Esophagus squamous epithelium (tissue), 5 donors: ENCODE measurements at places on chromosomes 16 and 17. TPM values are rescaled to one million over a fixed set of nuclear protein-coding genes. Genes with fewer than 3 reads are reported as not detected.

Gene AFMID
- total RNA-seq, result 28.9 TPM

Gene MMP28
- total RNA-seq, result 29.1 TPM

Gene SHCBP1
- 1.9 TPM for total RNA-seq

Gene C16orf86
- 1.1 TPM for total RNA-seq

GRCh38 chr16:69926241-69926640 is 24.9 kb upstream of the CLEC18A start:
- no peak for DNase-seq

Gene KRTAP4-6
- not detected for total RNA-seq

DNA sequence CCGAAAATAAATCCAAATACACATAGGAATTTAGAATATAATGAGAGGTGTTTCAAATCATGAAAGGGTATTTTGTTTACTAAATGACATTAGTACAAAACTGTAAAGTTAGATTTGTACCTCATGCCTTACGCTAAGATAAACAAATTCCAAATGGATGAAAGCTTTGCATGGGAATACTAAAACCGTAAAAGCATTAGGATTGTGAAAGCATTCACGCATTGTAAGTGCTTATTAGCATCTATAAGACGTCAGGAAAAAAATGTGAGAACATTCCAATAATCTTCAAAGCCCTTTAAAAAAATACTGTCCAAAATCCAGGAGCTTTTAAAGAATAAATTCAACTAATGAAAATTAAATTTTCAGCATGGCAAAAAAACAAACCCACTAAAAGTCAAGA is 24.8 kb upstream of the ALOX15 start:
- DNase-seq, result no peak

GRCh38 chr16:86709902-86710601 is 131.7 kb downstream of the FOXL1 start:
- no peak for DNase-seq

Gene RASD1
- 1.1 TPM for total RNA-seq

GRCh38 chr17:2366747-2367494 is 29.6 kb downstream of the SGSM2 start:
- no peak for DNase-seq

Gene KRT222
- 0.79 TPM for total RNA-seq

DNA sequence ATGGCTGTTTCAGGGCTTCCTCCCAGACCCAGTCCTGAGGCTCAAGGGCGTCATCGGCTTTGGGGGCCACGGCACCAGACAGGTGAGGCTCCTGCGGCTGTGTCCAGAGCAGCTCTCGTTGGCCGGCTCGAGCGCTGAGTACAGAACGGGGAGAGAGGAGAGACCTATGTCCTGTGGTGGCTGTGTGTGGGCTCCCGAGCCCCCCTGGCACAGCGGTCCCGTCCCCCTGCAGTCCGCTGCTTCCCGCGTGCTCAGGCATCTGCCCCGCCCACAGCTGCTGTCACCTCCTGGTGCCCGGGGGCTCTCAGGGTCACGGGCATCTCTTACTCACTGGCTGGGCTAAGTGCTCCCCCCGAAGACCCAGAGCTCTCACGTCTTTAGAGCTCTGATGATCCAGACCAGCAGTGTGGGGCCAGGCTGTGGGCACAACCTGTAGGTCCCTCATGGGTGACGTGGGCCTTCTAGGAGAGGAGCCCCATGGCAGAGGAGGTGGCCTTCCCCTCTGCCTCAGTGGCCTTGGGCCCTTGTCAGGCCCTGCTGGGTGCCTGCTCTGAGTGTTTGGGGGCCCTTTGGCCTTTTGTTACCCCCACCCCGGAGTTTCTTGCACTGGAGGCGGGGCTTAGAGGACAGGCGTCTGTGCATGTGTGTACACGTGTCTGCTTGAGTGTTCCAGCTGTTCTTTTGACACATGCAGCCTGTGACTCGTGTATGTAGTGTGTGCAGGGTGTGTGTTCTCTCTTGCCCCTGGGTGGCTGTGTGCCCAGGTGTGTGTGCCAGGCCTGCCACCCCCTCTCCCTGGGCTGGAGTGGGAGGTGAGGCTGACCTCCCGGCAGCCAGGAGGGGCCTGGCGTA is 3.5 kb downstream of the WDR90 start:
- DNase-seq, result no peak

Gene ABCC11
- 0.09 TPM for total RNA-seq

DNA sequence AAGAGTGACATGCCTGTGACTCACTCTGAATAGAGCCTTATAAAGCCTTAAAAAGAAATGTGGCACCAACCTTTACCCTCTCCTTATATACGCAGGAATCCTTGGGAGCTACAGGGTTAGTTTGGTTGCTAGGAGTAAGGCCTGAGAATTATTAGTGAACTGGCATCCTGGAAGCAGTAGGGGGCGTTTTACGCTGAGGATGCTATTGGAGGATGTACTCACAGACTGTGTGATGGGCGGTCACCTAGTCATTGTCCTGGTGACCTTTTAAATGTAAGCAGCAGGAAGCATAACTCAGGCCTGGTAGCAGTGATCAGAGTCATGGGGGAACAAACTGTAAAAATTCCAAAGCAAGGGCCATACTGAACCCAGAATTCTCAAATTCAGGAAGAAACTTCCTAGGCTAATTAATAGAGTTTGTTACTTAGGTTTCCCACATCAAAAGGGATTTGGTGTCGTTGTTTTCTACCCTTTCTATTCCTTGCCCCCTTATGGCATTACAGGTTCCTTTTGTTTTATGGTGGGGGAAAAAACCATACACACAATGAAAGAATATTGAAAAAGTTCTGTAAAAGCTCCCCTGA is 153.8 kb downstream of the SNX11 start:
- no peak for DNase-seq
